ENCODE measurements at places on chromosomes 7 and 10. TPM values are rescaled to one million over a fixed set of nuclear protein-coding genes. Genes with fewer than 3 reads are reported as not detected.

HTR5A gene
- total RNA-seq: not detected

ZNF655 gene
- total RNA-seq: 98.5 TPM

DNA sequence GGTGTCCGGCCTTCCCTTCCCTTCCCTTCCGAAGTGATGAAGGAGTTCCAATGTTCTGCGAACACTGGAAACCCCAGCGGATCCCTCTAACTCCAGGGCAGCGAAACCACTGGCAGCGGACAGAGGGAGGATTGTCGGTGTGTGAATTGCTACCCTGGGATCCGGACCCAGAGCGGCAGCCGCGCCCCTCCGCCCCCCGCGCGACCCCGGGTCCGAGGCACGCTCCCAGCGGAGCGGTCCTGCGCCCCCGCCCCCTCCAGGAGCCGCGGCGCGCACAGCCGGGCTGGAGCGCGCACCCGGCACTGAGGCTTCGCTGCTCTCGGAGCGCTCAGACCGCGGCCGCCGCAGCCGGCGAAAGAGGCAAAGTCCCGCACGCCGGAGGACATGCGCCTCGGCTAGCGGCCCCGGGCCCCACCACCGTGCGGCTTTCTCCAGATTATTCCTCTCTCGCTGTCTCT lies at the start of gene PTPRZ1:
Gene PTPRZ1 (plus strand): TSS at position 331 of the 458 bp plus-strand sequence. CDS start 339 bp downstream, outside the sequence.
- no peak for ATAC-seq
- H3K27me3 ChIP-seq: peaks cover 27% of the 10 kb centered on the region
- H3K27ac ChIP-seq: no peak within 1 kb of the TSS
- peak within 1 kb of the TSS; percentile 24 for H3K4me3 ChIP-seq

WDR37 gene
- total RNA-seq: 31.3 TPM

DNA sequence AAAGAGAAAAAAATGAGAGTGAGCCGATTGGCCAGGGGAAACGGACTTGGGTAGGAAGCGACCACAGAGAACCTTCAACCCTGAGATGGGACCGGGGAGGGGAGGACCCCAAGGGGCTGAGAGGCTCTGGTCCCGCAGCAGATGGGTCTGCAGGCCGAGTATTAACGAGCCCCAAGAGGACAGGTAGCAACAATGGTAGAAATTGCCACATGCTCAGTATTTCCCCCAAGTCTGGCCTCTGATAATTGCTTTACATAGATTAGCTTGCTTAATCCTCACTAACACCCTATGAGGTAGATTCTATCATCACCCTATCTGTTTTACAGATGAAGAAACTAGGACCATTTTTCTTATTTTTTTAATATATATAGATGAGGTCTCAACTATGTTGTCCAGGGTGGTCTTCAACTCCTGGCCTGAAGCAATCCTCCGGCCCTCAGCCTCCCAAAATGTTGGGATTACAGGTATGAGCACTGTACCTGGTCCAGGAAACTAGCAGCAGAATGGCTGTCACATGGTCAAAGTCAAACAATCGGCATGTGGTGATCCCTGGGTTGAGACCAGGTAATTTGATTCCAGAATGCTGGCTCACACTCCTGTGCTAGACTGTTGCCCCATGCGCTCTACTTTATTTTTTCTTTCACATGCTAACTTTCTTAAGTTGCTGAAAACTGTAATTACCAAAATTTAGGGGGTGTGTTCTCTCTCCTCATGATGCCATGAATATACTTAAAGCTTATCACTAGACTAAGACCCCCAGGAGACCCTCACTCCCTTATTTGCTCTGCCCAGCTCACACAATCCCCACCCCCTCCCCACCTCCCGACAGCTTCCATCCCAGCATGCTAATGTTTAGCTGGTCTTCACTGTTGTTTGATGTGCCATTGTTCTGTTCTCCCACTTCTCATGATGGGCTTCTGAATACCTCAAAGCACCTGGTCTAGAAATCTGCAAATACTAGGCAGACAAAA lies 67.9 kb upstream of the AFAP1L2 start:
- no peak overlapping the region for H3K4me3 ChIP-seq
- peaks cover 50% of the 10 kb centered on the region for H3K36me3 ChIP-seq
- peaks cover 20% of the 10 kb centered on the region for H3K4me1 ChIP-seq
- ATAC-seq: no peak

GRCh38 chr7:87476179-87476557 lies 688 bp upstream of the ABCB4 start:
- H3K4me3 ChIP-seq: peak overlapping the region; percentile 21
- H3K4me1 ChIP-seq: peaks cover 4% of the 10 kb centered on the region
- no peak overlapping the region for H3K27ac ChIP-seq

MAGI2 gene
- total RNA-seq: 0.09 TPM

GRCh38 chr7:139873593-139874301 lies 44.7 kb downstream of the TBXAS1 start:
- no peak overlapping the region for H3K4me3 ChIP-seq
- no peak overlapping the region for H3K27ac ChIP-seq
- H3K27me3 ChIP-seq: no peaks in the 10 kb centered on the region
- H3K4me1 ChIP-seq: peaks cover 13% of the 10 kb centered on the region

SNX10 gene
- 23.5 TPM for total RNA-seq

DNA sequence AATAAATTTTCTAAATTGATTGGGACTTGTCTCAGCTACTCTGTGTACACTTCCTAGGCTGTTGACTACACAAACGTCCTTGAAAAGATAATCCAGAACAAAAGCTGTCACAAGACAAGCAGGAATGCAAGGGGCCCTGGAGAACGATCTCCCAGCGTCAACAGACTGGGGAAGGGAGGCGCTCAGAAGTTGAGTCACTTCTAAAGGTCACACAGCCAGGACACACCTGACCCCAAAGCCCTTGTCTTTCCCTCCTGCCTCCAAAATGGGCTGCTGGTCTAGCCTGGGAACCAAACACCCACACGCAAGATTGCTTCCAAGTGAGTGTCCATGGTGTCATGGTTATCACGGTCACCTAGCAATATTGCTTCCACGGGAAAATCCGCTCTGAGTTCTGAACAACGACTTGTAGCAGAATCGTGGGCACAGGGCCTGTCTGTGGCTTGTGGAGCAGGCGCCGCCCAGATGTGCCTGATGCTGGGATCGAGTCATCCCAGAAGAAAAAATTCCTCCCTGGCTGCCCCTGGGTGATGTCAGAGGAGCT lies 49.8 kb downstream of the SPOCK2 start:
- no peaks in the 10 kb centered on the region for H3K27me3 ChIP-seq
- no peak for ATAC-seq
- no peaks in the 10 kb centered on the region for H3K4me1 ChIP-seq
- no peak overlapping the region for H3K27ac ChIP-seq
- no peak overlapping the region for H3K4me3 ChIP-seq
- no peaks in the 10 kb centered on the region for H3K36me3 ChIP-seq

EFCAB10 gene
- total RNA-seq: not detected

DNA sequence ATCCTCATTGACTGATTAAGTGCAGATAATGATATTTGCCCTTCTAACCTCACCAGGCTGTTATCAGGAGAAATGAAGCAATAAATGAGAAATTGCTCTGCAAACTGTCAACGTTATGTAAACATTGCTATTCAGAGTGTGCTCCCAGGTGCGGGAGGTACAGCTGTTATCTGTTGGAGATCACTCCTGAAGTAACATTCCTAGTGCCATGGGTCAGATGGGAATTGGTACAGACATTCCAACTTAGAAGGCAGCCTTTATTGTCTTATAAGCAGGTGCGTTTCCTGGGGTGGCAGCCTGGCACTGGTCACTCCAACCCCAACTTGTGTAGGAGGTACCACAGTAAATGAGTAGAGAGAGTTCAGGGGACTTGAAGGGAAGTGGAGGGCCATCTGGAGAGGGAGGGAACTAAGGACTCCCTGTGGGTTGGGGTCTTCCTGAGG lies 36.8 kb downstream of the HK1 start:
- no peaks in the 10 kb centered on the region for H3K27me3 ChIP-seq
- H3K36me3 ChIP-seq: peaks cover 14% of the 10 kb centered on the region
- no peak overlapping the region for H3K4me3 ChIP-seq
- peak overlapping the region; percentile 90 for H3K27ac ChIP-seq
- peaks cover 16% of the 10 kb centered on the region for H3K4me1 ChIP-seq
- no peak for ATAC-seq

- H3K36me3 ChIP-seq: no peaks in the 10 kb centered on the region
- no peak overlapping the region for H3K27ac ChIP-seq
- no peak for ATAC-seq
- H3K27me3 ChIP-seq: no peaks in the 10 kb centered on the region
Observed at GRCh38 chr7:51569581-51569980, 253.0 kb upstream of the COBL start.

DNA sequence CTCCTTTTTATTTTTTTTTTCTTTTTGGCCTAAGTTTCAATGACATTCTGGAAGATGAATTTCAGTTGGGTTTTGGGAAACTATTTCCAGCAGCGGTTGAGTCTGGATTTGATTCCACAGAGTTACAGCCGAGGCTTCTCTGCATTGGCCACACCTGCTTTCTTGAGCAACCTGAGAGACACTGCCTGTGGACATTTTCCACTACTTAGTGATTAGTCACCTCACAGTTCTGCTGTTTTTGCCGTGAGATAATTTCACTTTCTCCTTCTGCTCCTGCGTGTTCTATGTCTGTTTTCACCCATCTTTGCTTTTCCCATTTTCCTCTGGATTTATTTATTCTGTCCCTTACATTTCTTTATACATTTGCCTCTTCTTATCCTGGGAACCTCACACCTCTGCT lies 243.0 kb downstream of the BICC1 start:
- no peaks in the 10 kb centered on the region for H3K36me3 ChIP-seq
- H3K4me1 ChIP-seq: no peaks in the 10 kb centered on the region
- H3K4me3 ChIP-seq: no peak overlapping the region
- H3K27me3 ChIP-seq: peaks cover 16% of the 10 kb centered on the region

DNA sequence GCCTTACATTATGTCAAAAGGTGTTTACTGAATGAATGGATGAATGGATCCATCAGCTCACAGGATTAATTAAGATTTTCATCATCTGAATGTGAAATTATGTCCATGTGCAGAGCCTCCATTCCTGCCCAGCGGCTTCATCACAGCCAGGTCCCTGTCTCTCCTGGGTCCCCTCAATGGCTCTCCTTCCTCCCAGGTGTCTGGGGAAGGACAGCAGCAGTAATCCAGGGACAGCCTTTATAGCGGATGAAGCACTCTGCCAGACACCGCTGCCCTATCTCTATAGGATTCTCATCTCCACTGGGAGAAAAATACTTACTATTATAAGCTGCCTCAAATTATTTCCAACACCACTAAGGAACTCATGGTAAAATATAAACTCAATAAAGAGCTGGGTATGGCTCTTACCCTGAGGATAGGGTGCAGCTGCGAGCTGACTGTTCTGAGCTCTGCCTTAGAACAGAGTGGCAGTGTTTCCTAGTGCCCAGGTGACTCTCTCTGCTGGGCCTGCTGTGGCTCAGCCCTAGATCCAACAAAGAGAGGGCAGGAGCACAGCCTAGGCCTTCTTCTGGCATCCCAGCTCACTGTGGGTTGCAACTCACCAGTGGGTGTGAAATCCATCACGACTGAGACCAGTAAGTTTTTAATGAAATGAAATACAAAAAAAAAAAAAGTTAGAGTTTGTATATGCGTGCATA lies 38.3 kb downstream of the GPRIN2 start:
- no peaks in the 10 kb centered on the region for H3K27me3 ChIP-seq
- no peak overlapping the region for H3K4me3 ChIP-seq
- no peaks in the 10 kb centered on the region for H3K36me3 ChIP-seq
- H3K27ac ChIP-seq: no peak overlapping the region
- no peaks in the 10 kb centered on the region for H3K4me1 ChIP-seq

DNA sequence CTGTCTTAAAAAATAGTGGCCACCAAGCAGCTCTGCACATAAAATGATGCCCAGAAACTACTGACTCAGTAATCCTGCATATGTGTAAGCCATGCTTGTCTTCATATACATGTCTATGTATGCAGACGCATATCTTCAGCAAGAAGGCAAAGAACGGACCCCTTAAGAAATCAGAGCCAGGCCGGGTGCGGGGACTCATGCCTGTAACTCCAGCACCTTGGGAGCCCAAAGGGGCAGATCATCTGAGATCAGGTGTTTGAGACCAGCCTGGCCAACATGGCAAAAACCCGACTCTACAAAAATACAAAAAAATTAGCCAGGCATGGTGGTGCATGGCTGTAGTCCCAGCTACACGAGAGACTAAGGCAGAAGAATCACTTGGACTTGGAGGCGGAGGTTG lies 295.0 kb downstream of the TCERG1L start:
- ATAC-seq: no peak
- no peaks in the 10 kb centered on the region for H3K4me1 ChIP-seq
- H3K27me3 ChIP-seq: peaks cover 3% of the 10 kb centered on the region
- no peaks in the 10 kb centered on the region for H3K36me3 ChIP-seq
- H3K27ac ChIP-seq: no peak overlapping the region
- no peak overlapping the region for H3K4me3 ChIP-seq

All from activated T-helper 17 cell treated with anti-CD3 and anti-CD28 coated beads, Interleukin-2, amount 50 U/mL, for 72 hours (primary cell).